ENCODE measurements at places on chromosomes 13 and 19.

GRCh38 chr13:64640002-64640401 is 2590.1 kb downstream of the PCDH9 start:
- peak; percentile 32 for DNase-seq

- no peak for DNase-seq
Measured at GRCh38 chr19:47093841-47094240, 19.7 kb downstream of the ZC3H4 start.

DNA sequence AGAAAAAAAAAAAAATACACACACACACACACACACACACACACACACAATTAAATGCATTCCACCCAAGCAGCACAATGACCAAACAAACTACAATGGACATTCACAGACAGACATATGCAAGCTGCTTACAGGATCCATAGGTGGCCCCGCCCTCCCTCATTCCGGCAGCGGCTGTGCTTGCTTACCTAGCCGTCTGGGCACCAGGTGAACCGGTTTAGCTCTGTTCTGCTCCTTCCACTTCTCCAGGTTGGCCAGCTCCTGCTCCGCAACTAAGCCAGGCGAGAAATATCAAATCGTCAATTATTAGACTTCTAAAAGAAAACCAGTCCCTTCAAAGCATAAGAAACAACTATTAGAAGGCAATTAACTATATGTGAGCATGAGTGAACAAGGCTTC is 23.1 kb downstream of the EPSTI1 start:
- DNase-seq: no peak

GRCh38 chr19:56295531-56296455 is 18.8 kb downstream of the ZSCAN5A start:
- DNase-seq: no peak

GRCh38 chr19:31955061-31955460 is 390.3 kb upstream of the ZNF507 start:
- DNase-seq: no peak

DNA sequence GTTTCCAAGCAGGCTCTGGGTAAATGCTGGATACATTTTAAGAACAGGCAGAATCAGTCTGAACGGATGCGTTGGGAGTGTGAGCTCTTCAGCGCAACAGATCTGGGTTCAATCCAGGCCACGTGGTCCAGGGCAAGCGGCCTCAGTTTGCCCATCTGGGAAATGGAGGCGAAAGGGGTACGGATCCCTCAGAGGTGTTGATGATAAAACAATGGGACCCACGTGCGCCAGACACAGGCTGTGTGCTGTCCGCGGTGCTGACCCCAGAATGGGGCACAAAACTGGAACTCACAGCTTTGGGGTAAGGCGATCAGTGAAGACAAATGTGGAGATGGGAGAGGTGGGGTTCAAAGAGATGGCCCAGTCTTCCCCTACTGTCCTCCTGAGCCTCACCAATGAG is 13.1 kb upstream of the PDE4C start:
- DNase-seq: no peak

- DNase-seq: no peak
Measured at GRCh38 chr13:110455444-110455843, 106.1 kb downstream of the RAB20 start.

- no peak for DNase-seq
Measured at GRCh38 chr19:11025445-11025844, 63.8 kb upstream of the LDLR start.

GRCh38 chr13:109776575-109776974 is 9.8 kb downstream of the IRS2 start:
- no peak for DNase-seq

- no peak for DNase-seq
Measured at GRCh38 chr19:43380008-43380407, 26.5 kb downstream of the CD177 start.

- DNase-seq: no peak
Measured at GRCh38 chr13:37960427-37960826, 90.9 kb upstream of the TRPC4 start.

- no peak for DNase-seq
Measured at GRCh38 chr13:110397436-110398115, 90.5 kb downstream of the COL4A2 start.

GRCh38 chr19:56282809-56283208 is 10.3 kb downstream of the EDDM13 start:
- no peak for DNase-seq

GRCh38 chr19:45515081-45515624 is 7.9 kb downstream of the VASP start:
- no peak for DNase-seq

GRCh38 chr19:47445527-47445926 is 26.2 kb downstream of the SLC8A2 start:
- no peak for DNase-seq

DNA sequence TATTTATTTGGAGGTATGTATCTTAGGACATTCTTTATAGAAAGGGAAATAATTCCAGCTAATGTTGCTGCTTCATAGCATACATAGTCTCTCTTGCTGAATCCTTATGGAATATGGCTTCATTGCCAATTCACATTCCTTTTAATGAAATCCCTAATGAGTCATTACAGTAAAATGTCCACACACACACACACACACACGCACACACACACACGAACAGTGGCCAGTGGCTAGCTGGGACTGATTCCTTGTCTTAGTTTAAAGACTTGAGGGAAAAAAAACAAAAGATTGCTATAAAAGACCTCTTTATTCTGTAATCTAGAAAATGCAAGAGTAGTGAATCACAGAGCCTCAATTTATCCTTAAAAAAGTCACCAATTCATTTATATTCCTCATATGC is 301.6 kb downstream of the SLITRK6 start:
- DNase-seq: no peak

DNA sequence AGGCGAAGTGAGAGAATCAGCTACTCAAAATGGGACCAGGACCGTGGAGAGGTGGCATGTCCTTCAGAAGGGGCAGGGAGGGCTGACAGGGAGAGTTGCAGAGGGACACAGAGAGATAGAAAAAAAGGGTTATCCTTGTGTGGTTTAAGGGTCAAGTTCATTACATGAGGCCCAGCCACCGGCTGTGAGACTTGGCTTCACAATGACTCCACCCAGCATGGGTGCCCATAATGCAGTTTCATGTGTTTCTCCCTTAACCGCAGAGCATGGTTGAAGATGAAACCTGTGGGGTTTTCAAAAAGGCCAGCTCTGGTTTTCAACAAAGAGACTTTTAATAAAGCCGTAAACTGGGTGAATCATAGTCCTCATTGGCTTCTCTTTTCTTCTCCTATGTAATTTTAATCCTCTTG is 164.6 kb downstream of the KLF5 start:
- no peak for DNase-seq

DNA sequence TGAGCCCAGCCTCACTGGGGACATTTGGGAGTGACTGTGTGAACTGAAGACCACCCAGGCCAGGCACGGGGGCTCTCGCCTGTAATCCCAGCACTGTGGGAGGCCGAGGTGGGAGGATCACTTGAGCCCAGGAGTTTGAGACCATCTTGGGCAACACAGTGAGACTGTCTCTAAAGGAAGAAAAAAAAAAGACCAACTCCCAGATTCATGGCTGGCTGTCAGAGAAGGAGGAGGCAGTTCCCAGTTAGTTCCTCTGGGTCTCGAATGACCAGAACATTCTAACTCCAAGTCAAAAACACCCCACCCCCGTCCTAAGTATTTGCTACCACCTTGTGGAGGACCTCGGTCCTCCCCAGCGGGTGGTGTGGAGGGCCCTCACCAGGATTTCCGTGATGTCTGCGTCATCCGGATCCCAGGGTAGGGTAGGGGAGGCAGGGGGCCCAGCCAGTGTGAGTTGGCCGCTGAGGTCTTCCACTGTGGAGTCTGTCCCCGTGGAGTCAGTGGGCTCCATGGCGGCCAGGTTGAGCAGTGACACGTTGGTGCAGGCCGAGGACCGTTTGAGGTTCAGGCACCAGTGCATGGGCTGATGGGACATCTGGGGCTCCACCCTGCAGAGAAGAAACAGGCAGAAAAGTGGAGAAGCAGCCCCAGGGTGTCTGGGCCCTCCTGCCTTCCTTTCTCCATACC is 1.3 kb downstream of the TSKS start:
- DNase-seq: no peak

DNA sequence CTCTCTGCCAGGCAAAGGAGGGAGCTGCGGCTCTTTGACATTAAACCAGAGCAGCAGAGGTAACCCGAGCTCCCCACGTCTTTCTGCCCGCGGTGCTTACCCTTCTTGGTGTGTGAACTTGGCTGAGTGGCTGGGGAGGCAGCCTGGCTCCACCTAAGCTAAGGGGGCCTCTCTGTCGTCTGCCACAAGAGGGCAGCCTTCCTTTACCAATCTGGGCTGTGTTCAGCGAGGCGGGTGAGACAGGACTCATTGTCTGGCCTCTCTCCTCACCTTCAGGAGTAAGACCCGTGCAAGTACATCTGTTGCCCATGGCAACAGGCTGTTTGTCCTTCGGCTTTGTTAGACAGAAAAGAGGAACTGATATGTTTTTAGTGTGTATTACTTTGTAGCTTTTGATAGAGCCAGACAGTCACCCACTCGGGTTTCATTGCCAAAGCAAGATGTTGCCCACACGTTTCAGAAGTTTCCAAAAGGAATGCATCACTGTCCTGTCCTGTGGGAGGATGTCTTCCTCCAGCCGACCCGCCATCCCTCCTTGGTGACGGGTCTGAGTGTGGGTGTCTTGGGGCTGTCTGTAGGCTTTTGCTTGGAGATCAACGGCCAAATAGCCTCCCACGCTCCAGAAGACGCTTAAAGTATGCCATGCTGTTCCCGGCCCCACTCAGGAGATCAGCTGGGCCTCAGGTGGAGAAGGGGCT is 4.6 kb downstream of the POP4 start:
- peak; percentile 11 for DNase-seq

GRCh38 chr19:15456871-15457700 is 7.3 kb downstream of the RASAL3 start:
- no peak for DNase-seq

DNA sequence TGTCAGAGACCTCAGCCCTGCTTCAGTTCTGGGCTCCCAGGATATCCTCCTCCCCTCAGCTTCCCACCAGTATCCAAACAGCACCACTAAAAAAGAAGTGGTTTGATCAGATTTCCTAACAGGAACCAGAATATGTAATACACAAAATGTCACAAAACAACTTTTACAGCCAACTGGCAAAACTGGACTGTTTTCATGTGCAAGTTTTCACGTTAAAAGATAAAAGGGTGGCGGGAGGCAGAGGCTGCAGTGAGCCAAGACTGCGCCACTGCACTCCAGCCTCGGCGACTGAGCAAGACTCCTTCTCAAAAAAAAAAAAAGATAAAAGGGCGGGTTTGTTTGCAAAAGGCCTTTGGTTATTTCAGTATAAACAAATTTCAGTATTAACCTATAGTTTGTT is 13.1 kb downstream of the PCID2 start:
- DNase-seq: no peak

GRCh38 chr19:33887891-33888290 is 91.2 kb downstream of the KCTD15 start:
- DNase-seq: no peak

GRCh38 chr13:110137680-110138009 is 169.3 kb downstream of the COL4A1 start:
- peak; percentile 77 for DNase-seq

DNA sequence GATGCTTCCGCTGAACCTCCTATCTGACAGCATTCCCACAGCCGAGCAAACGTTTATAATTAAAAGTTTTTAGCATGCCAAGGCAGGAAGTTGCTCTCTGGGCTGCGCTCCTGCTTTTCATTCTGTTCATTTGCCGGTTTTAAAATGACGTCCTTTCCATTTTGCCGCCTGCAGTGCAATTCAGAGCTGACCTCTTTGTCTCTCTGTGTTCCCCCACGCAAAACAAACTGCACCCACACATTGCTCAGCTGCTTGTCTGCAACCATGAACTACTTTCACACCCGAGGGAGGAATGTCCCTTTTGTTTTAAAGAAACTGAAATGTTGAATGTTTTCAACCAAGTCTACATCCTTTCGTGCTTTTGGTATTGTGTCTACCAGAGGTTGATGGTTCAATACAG is 416.5 kb downstream of the EFNB2 start:
- DNase-seq: no peak

- no peak for DNase-seq
Measured at GRCh38 chr19:14318873-14319272, 62.4 kb upstream of the ADGRE5 start.

All from NCI-H1092 treated with DMSO at 0.1 percent for 48 hours (cell line).